ENCODE measurements at places on chromosomes 16 and 17. TPM values are rescaled to one million over a fixed set of nuclear protein-coding genes. Genes with fewer than 3 reads are reported as not detected.
A peak's percentile ranks its signal among the peaks of the same experiment; 100 is the strongest.

GRCh38 chr16:22727285-22728166, 86.4 kb upstream of the HS3ST2 start:
- no peak for DNase-seq

DNA sequence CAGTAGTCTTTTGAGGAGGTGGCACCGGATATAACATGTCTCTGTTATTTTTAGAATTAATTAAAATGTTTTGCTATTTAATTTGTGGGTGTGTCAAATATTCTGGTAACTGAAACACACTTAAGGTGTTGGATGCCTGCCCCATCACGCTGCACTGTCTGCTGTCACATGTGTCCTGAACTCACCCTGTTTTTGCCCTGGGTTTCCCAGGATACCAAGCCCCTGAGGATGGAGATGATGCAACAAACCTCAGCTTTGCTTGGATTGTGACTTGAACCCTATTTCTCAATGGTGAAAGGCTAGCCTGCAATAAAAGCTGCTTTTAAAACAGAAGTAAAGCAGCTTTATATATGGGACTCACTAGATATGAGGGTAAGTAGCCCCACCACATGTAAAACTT, 11.5 kb upstream of the DUSP14 start:
- no peak for DNase-seq

DNA sequence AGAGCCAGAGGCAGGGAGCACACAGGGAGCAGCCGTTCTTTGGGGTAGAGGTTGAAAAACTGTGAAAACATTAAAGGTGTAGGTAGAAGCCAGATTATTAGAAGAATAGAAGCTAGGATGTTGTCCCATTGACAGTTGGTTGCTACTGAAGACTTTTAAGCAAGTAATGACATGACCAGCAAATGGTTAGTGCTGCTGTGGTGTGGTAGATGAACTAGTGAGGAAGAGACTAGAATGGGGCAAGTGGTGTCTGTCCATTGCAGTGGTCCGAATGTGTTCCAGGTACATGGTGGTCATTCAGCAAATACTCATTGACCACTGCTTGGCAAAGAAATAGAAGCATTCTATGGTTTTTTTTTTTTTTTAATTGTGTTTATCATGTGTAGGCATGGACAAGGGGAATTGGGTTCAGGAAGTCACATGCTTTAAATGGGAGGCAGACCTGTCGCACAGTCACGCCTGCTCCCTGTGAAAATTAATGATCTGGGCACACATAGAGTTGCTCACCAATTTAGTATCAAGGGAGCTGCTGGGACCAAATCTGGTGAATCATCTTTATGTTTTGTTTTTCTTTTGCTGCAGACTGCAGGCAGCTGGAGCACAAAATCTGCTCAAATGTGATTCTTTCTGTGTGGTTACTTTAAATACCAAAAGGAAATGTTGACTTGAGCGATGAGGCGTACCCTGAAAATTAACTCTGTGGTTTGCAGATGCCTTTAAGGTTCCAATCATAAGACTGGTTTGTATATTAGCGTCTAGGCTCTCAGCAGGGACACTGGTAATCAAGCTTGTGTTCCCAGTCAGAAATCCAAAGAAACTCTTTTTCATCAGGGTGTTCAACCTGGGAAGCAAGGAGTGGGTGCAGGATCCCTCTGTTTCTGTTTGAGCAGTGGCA, 30.7 kb downstream of the YPEL2 start:
- no peak for DNase-seq

DNA sequence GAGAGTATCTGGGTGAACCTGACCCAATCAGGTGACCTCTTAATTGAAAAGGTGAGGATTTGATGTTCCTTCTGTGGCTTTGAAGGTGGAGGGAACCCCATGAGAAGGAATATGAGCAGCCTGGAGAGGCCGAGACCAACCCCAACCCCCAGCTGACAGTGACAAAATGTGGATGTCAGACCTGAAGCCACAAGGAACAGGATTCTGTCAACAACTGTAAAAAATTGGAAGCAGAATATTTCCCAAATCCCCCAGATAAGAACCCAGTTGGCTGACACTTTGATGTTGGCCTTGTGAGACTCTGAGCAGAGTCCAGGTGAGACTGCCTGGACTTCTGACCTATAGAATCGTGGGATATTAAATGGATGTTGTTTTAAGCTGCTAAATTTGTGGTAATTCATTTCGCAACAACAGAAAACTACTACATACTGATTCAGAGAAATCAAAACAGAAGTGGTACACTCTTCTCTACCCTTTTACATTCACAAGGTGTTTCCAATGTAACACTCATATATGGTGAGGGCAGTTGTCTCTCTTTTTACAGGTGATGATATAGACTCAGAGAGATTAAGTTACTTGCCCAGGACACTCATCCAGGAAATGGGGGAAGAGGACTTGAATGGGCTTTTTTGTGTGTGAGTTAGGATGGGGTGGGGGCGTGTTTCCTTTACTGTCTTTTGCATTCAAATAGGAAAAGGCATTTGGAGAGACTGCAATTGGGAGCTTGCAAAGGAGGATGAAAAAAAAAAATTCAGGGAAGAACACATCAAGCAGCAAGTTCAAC, 29.8 kb upstream of the SALL1 start:
- DNase-seq, result no peak

DNA sequence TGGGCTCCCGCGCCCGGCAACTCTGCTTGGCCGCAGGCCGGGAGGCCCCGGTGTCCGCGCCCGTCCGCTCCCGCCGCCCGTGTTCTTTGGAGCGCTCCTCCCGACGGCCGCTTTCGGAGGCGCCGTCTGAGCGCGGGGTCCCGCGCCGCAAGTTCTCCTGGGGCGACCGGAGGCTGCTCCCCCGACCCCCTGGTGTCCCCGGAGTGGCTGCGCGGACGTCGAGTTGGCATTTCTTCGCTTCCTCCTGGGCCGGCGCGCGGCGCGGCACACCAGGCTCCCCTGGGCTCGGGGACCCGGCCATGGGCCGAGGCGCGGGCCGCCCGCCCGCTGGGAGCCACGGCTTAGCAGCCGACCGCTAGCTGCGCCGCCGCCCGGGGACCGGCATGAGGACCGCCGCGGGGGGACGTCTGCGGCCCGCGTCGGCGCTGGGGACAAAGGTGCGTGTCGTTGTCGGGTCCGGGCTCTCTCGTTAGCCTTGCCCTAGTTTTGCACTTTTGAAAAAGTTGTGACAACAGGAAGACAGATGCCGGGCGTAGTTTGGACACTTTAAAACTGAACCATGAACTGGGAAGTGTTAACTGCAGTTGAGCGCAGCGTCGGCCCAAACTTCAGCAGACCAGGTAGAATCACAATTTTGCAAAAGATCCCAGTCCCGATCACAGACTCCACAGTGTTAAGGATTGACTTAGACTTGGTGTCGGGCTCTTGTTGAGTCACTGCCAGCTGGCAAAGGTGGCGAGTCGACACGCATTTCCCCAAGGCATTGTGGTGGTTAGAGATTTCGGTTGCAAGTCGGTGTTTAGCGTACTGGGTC, 700 bp downstream of the UBN1 start:
- DNase-seq, result peak; percentile 71

DNA sequence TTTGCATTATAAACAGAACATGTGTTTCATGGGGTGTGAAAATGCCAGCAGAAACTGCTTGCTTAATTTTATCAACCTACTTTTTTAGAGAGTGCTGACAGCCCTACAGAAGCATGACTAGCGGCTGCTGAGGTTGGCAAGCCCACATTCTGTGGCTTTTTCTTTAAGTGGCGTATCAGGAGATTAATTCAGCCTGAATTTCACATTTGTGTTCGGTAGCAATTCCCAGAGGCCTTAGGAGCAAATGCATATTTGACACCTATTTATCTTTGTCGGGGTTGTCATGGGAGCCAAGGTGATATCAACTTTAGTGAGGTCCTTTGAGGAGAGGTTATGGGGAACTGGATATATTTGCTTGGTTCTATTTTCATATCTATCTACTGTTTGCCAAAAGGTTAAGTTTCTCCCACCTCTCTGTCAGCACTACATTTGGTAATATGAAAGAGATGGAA, 140.9 kb downstream of the KCNJ2 start:
- no peak for DNase-seq

GRCh38 chr16:72013389-72013788, 4.8 kb downstream of the DHODH start:
- no peak for DNase-seq

DNA sequence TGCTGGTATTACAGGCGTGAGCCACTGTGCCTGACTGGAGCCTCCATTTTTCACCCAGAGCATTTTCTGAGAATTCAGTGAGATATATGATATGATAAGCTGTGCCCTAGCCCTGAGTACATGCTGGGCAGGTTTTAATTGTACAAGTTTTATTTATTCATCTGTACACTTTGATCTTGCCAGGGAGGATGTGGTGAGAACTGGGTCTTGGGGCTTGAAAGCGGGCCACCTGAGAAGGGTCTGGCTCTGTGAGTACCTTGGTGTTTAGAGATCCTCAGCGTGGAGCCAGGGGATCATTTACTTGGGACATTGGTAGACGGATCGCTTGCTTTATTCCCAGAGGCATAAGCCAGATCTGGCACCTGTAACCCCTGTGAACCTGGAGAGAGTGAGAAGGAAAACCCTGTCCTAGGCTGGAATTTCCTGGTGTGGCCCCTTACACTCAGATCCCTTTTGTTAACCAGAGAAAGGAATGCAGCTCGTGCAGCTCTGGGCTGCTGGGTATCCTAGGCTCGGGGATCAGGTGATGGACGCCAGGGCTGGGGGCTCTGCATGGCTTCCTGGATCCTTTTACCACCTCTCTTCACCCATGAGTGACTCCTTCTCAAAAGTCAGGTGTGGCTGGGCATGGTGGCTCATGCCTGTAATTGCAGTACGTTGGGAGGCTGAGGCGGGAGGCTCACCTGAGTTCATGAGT, 91.9 kb downstream of the ABCC1 start:
- DNase-seq, result no peak

DNA sequence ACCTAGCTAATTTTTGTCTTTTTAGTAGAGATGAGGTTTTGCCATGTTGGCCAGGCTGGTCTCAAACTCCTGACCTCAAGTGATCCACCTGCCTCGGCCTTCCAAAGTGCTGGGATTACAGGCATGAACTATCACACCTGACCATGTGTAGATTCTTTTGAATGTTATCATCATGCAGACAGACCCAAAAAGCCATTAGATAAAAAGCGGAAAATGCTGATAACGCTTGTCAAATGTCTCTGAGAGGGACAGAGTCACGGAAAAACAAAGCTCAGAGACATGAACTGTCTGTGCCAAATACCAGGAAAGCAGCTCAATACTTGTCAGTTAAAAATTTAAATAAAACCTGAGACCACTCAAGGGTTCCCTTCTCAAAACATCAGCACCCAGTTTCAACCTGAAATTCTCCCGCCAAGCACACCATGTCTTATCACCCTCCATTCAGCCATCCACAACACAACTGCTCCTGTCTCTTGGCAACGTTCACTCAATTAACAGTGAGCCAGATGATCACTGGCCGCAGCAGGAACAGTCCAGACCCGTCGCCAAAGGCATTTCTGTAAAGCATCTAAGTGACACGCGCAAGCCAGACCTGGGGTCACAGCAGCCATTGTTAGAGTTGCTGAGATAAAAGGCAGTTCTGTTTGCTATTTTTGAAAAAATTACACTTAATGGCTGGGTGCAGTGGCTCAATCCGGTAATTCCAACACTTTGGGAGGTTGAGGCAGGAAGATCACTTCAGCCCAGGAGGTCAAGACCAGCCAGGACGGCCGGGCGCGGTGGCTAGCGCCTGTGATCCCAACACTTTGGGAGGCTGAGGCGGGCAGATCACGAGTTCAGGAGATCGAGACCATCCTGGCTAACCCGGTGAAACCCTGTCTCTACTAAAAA, 29.7 kb downstream of the FANCA start:
- DNase-seq, result peak; percentile 91

GRCh38 chr16:1090620-1091587, 5.1 kb downstream of the C1QTNF8 start:
- DNase-seq, result no peak

GRCh38 chr17:78117027-78117981, 11.3 kb downstream of the TMC6 start:
- DNase-seq, result peak; percentile 92

- no peak for DNase-seq
These were observed 9.5 kb upstream of the ZNF750 start for GRCh38 chr17:82849076-82849945.

GRCh38 chr17:41354536-41354935, 3.9 kb upstream of the KRT33A start:
- DNase-seq, result no peak

- peak; percentile 96 for DNase-seq
These were observed at the start of gene HEXIM2 for GRCh38 chr17:45161288-45162024. Gene HEXIM2 (plus strand): TSS chr17:45161875. CDS start chr17:45162794, 919 bp downstream.

DNA sequence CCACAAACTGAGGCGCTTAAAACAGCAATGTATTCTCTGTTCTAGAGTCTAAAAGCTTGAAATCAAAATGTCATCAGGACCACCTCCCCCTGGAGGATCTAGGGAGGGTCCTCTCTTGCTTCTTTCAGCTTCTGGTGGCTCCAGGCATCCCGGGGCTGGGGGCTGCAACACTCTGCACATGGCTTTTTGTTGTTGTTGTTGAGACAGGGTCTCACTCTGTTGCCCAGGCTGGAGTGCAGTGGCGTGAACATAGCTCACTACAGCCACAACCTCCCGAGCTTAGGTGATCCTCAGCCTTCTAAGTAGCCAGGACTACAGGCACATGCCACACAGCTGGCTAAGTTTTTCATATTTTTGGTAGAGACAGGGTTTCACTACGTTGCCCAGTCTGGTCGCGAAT, 37.0 kb upstream of the SNN start:
- DNase-seq, result no peak

- DNase-seq, result no peak
These were observed 47.6 kb downstream of the XPO6 start for GRCh38 chr16:28164140-28164539.

DNA sequence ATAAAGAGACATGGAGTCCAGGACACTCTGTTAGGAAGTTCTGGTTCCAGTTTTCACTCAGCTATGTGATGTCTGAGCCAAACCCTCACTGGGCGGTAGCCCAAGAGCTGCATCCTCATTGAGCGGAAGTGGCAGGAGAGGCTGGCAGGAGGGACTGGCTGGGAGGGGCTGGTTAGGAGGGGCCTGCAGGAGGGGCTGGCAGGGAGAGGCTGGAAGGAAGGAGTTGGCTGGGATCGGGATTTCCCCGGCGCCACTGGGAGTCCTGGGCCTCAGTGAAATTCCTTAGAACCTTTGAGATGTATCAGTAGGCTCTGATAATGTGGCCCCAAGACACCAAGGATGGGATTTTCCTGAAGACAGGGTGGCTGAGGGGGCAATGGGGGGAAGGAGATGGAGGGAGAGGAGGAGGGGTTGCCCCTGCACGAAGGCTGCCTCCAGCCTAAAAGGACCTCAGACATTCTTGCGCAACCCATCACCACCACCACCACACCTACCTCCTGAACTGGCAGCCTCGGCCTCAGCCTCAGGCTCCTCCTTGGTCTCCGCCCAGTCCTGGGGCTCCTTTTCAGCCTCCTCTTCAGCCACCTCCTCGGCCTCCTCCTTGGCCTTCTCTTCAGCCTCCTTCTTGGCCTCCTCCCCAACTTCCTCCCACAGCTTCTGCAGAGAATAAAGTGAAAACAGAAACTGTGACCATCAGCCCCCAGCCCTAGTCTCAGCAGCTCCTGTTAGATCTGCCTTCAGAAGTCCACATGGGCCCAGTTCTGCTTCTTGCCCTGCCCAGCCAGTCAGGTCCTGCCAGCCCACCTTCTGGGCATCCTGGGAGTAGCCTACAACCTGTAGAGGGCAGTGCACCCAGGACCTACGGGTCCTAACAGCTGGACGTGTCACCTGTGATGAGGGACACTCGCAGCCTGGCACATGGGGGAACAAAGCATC, 31.7 kb downstream of the CNGB1 start:
- no peak for DNase-seq

- no peak for DNase-seq
These were observed 27.7 kb downstream of the SRL start for GRCh38 chr16:4214215-4214621.

The IRX3 gene
- polyA plus RNA-seq, result 4.1 TPM

The HAS3 gene
- 52.4 TPM for polyA plus RNA-seq

The ELMO3 gene
- polyA plus RNA-seq, result 3.1 TPM

The NOXO1 gene
- 0.21 TPM for polyA plus RNA-seq

The FOXN1 gene
- not detected for polyA plus RNA-seq

The C16orf92 gene
- not detected for polyA plus RNA-seq

All from SK-N-SH (cell line).